ENCODE measurements at places on chromosomes 6 and 20.

- DNase-seq, result peak; percentile 80
Measured at GRCh38 chr6:44056392-44057237, 70.6 kb downstream of the MRPL14 start.

GRCh38 chr6:42129360-42129676 lies 13.1 kb downstream of the C6orf132 start:
- no peak for DNase-seq

DNA sequence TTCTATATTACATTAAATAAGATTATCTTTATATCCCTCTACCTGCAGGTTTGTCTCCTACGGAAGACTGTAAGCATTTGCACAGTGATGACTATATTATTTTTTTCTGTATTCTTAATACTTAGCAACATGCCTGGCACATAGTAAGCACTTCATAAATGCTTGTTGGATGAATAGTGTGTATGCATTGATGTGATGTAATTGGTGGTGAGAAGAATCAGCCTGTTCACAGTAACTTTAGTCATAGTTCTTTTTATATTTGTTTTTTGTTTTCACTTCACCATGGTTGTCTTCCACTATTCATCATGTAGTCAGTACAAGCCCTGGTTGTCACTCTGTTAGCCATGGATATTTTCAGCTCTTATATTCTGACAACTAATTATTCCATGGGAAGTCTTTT lies 184.0 kb upstream of the FLRT3 start:
- DNase-seq, result peak; percentile 10

- peak; percentile 79 for DNase-seq
Measured at GRCh38 chr6:100353276-100354015, 111.3 kb downstream of the SIM1 start.

- no peak for DNase-seq
Measured at GRCh38 chr20:19562426-19562825, 195.6 kb upstream of the RIN2 start.

- DNase-seq, result no peak
Measured at GRCh38 chr6:127844529-127844928, 56.3 kb downstream of the THEMIS start.

DNA sequence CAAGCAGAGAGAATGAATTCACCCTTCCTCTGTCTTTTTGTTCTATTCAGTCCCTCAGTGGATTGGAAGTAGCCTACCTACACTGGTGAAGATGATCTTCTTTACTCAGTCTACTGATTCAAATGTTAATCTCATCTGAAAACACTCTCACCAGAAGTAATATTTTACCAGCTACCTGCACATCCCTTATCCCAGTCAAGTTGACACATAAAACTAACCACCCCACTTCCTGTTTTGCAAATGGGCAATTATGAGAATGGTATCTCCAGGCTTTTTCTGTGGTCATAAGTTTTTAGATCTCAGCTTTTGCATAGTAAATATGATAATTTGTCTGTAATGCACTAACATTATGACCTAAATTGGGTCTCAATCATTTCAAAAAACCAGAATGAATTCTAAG lies 228.8 kb upstream of the ECI2 start:
- no peak for DNase-seq

DNA sequence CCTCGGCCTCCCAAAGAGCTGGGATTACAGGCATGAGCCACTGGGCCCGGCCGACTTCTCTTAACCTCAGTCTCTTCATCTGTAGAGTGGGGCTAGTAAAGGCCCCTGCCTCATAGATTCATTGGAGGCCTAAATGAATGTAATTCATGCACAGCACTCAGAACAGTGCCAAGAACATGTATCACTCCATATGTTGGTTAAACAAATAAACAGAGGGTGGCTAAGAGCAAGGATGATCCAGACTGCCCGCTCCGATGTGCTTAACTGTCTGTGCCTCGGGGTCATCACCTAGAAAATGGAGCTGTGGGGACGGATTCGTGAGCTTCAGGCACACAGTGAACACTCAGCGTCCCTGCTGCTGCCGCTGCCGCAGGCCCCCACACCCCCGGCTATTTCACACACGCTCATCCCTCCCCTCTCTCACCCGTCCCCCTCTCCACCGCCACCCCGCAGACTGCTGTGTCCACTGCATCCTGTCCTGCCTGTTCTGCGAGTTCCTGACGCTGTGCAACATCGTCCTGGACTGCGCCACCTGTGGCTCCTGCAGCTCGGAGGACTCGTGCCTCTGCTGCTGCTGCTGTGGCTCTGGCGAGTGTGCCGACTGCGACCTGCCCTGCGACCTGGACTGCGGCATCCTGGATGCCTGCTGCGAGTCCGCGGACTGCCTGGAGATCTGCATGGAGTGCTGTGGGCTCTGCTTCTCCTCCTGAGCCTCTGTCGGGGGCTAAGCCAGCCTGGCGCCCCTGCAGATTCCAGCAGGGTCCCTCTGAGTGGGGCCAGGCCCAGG lies 14.8 kb downstream of the MDFI start:
- no peak for DNase-seq

DNA sequence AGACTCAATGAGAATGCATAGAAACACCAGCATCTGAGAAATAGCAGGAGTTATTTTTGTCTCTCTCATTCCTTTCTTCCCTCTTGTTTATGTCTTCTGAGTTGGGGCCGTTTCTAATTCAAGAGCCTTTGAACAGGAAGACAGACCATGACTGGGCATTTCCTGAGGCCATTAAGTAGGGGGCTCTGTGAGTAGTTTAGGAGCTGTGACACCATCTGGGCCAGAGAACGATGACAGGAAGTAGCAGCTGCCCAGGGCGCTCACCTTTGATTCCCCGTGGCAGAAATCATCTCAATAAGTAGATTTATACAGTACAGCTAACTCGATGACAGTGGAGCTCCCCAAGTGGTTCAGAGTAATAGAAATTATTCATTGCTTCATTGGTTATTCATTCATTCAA lies 298.4 kb upstream of the PLN start:
- DNase-seq, result no peak

- no peak for DNase-seq
Measured at GRCh38 chr6:163398815-163399214, 15.7 kb upstream of the QKI start.

GRCh38 chr6:43724914-43725642 lies 37.5 kb upstream of the MRPS18A start:
- DNase-seq, result peak; percentile 79

GRCh38 chr6:108242721-108243120 lies 18.1 kb downstream of the SNX3 start:
- DNase-seq, result no peak

DNA sequence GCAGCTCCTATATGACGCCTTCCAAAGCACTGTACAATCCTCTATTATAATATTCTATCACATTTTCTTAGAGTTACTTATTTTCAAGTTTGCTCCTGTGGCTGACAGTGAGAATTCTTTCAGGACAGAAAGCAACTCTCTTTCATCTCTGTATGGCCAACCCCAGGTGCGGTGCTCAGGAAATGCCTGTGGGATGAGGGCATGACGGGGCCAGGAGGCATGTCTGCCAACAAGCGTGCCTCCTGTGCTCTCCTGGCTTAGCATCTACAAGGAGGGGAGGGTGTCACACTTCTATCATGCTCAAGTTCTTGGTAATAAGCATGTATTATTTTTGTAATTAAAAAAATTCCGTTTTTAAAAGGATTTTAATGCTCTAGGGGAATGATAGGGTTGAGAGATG lies 11.4 kb downstream of the MRPL14 start:
- DNase-seq, result peak; percentile 64

DNA sequence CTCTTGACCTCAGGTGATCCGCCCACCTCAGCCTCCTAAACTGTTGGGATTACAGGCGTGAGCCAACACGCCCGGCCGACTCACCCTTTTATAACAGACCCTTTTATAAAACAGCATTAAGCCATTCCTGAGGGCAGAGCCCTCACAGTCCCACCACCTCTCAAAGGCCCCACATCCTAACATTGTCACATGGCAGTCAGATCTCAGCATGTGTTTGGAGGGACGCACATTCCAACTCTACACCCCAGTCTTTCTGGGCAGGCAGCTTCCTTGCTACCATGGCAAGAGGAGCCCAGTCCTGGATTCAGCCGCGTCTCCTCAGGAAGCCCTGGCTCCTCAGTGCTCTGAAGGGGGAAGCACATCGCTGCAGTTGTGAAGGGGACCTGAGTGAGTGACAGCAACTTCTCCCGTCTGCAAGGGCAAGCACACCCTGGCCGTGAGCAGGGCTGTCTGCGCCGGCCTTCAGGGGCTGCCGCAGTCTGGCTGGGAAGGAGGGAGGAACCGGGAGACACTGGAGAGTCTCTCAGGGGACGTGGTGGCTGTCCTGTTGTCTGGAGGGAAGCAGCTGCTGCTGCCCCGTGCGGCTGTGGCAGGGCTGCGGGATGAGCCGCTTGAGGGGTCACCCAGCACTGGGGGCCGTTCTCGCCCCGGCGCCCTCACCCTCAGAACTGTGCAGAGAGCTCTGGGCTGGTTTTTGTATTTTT lies 15.9 kb downstream of the OSBPL2 start:
- DNase-seq, result no peak

DNA sequence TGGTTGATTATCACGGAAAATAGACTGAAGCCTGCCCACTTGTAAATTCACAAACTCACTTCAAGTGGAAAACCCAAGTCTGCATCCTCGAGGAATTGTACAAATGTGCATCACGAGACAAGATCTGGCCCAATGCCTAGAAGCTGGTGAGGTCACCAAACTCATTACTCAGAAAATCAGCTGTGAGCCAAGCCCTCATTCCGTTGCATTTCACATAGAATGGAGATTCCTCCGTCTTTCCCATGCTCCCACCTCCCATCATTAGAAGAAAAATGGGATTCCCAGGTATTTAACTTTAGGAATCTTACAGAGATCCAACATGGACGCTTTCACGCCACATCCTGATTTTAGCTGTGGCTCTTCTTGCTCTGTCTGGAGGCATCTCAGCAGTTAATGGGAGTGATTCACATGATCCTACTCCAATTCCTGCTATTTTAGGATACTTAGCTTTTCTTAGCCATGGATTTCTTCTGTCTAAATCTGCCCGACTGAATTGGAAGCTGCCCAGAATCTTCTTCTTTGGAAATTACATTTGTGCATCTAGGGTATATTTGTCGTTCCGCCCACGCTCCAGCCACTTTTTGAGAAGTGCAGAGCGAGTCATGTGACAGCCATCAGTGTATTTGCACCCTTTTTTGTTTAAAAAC lies 68.7 kb upstream of the STMND1 start:
- DNase-seq, result peak; percentile 95

DNA sequence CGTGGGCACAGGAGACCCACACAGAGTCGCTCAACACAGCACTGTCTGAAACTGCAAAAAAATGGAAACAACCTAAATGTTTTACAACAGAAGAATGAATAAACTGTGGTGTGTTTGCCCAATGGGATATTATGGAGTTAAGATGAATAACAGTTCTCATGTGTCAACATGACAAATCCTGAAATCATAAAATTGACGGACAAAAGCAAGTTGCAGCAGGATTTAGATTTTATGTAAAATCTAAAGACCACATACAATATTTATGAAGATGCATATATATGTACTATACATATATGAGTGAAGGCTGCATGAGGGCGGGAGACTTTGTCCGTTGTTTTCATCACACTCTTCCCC lies 79.7 kb downstream of the GRM4 start:
- DNase-seq, result no peak

DNA sequence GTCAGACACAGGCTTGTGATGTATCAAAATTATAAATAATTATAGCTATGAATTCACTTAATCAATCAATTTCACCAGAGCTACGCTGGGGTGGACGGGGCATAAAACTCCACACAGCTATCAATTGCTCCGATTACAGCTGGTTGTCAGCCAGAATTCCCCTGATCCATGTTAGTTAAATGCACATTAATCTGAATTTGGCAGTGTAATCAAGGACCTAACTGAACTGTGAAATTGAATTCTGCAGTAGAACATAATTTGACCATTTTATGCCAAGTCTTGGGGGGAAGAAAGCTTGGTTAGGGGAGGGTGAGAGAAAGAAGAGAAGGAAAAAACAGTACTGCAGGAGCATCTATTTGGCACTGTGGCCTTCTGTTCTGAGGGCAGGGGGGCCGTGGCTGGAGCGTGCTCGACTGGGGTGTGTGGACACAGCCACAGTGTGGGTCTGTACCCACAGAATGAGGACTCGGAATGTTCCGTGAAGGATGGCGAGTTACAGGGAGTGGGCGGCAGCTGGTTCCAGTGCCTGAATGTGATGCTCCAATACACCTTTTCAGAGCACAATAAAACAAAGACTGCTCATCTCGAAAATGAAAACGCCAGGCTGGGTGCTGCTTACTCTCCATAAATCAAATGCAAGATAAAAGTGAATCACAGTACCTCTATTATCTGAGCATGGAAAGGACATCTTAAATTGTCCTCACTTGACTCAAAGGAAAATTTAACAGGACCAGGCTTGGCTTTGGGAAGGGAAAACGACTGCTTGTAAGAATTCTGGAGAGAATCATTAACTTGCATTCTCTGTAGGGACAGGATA lies 59.2 kb downstream of the LAMP5 start:
- DNase-seq, result no peak

DNA sequence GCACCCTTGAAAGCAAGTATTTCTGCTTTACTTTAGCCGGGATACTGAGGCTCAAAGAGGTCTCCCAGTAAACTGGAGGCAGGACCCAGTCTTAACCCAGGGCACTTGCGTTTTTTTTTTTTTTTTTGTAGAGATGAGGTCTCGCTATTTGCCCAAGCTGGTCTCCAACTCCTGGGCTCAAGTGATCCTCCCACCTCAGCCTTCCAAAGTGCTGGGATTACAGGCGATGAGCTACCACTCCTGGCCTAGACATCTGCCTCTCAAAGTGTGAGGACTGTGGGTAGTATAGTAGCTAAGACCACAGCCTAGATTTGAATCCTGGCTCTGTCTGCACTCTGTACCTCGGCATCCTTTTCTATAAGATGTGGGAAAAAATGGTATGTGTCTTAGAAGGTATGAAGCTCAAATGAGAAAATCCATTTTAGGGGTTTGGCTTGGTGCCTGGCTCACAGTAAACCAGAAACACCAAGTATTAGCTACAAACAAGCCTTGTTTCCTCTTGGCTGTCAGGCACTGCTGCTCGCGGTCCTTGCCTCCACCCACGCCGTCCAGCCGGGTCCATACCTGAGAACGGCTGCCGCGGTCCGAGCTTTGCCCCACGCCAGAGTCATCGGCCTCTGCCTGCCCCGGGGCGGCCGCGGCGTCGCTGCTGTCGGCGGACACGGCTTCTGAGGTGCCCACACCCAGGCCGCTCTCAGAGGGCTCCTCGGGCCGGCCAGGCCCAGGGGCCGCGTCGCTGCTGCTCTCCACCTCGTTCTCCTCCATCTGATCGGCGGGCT lies 1.2 kb downstream of the ZNF335 start:
- DNase-seq, result peak; percentile 35

DNA sequence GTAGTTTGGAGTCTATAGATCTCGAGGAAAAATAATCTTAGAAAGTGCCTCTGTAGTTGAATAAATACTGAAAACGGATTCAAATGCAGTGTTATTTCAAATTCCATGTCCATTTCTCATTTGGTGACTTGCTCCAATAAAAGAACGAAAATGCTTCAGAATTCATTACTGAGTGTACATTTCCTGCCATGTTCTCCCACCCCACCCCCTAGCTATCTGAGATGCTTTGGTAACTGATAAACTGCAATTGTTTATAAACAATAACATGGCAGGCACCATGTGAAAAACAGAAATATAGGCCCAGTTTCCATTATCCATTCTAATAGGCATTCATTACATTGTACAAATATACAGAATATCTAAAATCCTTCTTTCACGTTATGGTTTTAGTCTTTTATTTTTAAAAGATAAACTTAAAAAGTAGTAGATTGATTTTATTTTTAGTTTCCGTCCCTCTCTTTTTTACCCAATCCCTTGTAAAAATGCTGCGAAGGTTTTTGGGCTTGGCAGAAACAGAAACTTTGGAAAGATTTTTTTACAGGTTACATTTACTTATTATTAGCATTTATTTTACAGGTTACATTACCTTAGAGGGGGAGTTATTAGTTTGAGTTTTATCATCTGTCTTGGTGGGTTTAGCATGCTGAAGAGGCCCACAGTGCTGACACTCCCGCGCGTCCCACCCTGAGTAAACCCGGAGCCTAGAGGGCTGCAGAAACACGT lies 1.5 kb downstream of the FAM162B start:
- no peak for DNase-seq
